Activated naive CD4-positive, alpha-beta T cell (primary cell): ENCODE measurements at places on chromosomes 2 and 18.

DNA sequence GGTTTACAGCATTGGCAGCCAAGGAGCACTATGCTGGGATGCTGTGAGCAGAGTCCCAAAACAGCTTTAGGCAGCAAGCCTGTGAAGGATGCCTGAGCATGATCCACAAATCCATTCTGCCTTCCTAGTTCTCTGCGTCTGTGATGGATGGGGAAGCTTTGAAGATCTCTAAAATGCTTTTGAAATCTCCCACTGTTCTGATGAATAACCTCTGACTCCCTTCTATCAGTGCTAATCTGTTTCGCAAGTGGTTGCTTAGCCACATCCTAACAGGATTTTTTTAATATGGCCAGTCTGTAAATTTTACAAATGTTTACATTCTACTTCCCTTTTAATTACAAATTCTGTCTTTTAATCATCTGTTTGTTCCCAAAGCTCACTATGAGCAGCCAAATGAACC is 319.2 kb downstream of the GULP1 start:
- no peak for DNase-seq

- DNase-seq: peak; percentile 86
These were observed 17.3 kb upstream of the ANXA4 start for GRCh38 chr2:69724540-69725159.

GRCh38 chr2:12119841-12120240 is 373.4 kb downstream of the LPIN1 start:
- DNase-seq: no peak

- no peak for DNase-seq
These were observed 583.4 kb downstream of the NRXN1 start for GRCh38 chr2:50448556-50448955.

DNA sequence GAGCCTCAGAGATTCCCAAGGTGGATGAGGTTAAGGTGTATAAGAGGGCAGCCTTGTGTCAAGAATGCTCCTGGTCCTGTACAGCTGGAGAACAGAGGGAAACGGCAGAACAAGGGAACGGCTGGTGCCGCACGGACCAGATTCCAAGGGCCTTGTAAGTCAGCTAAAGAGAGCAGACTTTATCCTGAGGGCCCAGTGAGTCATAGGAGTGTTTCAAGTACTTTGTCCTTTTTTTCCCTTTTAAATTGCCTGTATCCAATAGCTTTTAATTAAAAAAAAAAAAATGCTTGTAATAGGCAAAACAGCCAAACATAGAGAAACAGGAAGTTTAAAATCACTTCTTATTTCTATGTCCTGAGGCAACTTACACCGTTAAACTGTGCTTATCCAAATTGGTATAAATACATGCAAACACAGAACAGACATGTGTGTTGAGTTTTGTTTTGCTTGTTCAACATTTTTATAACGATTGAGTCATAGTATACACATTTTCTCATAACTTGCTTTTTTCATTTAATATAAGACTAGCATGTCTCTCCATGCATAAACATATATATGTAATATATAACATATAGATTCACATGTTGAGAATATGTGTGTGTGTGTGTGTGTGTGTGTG is 42.1 kb upstream of the EVA1A start:
- no peak for DNase-seq

- DNase-seq: no peak
These were observed 41.5 kb upstream of the PUM2 start for GRCh38 chr2:20391951-20392699.

- no peak for DNase-seq
These were observed 876.1 kb upstream of the FAM98A start for GRCh38 chr2:34475156-34475555.

GRCh38 chr2:7774481-7774880 is 857.3 kb downstream of the RNF144A start:
- no peak for DNase-seq

DNA sequence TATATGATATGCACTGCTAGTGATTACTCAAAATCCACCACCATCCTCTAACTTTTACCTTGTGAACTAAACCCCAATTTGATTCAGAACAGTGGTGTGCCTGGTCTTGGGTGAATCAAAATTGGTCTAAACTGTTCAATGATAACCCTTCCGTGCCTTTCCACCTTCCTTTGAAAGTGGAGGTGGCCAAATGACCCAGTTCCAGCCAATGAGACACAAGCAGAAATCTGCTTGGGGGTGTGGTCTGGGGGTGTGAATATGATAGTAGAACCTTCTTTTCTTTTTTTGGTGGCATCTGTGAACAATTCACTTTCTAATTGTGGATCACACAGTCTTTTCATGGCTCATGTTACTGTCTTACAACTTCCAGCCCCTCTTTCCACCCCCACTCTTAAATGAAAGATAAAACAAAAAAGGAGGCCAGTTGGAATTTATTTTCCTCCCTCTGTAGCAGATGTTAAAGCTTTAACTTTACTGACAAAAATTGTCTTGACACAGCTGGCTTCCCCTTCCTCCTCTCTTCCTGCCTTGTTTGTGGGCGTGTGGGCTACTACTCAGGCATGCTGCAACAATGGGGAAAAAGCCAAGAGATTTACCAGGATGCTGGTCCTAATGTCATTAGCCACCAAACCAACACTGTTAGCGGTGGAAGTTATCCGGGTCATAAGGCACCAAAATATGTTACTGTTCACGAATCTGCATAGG is 58.8 kb upstream of the ANKRD44 start:
- DNase-seq: no peak

DNA sequence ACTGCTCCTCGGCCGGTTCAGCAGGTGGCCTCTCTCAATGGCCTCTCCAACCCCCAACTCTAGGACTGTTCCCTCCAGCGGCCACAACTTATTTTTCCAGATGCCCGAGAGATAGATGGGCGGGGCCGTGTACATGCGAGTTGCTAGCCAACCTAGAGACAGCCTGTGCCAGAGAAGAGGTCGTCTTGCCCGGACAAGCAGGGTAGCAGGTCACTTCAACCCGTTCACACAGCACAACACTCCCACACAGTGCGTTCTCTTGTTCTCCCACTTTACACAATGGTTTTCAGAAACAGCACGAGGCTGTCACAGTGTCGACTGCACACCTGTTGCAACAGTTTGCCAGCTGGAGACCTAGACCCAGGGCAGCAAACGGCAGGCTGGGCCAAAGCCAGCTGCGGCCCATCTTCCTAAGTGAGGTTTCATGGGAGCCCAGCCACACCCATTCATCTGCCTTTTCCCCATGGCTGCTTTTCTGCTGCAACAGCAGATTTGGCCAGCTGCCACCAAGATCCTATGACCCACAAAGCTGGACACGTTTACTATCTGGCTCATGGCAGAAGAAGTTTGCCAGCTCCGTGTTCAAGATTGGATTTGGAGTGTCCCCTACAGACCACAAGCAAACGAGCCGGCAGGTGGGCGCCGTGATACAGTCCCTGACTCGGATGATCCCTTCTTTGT is 7.3 kb upstream of the PRLH start:
- no peak for DNase-seq

GRCh38 chr2:196990092-196990491 is 63.6 kb upstream of the PGAP1 start:
- no peak for DNase-seq

GRCh38 chr2:9574331-9574730 is 18.7 kb upstream of the ADAM17 start:
- no peak for DNase-seq

GRCh38 chr2:99618579-99619097 is 128.8 kb upstream of the REV1 start:
- DNase-seq: no peak

DNA sequence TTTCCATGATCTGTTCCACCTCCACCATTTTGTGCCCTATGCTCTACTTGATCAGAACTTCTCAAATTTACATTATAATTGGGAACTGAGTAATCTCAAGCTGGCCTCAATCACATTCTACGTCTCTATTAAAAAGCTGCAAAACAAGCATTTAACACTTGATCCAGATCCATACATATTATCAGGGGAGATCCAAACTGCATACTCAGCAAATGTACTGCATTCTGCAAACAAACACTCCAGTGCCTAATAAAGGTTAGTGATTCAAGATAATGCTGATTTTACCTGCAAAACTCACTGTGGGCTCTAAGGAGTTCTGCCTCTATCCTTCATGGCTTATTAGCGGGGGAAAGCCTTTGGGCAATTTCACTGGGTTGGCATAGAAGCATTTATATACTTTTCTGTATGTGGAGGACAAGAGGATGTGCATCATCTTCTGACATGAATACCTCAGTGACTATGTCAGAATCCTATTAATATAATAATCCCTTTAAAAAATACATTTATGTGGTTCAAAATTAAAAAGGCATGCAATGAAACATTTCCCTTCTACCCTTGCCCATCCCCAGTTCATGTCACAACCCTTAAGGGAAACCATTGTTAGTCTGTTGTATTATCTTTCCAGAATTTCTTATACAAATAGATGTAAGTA is 40.2 kb downstream of the GALNT14 start:
- DNase-seq: no peak

- no peak for DNase-seq
These were observed 142.6 kb downstream of the INHBB start for GRCh38 chr2:120488531-120488930.

- DNase-seq: no peak
These were observed 274.8 kb upstream of the TRIB2 start for GRCh38 chr2:12441750-12442475.

GRCh38 chr2:62410926-62411456 is 95.0 kb downstream of the TMEM17 start:
- no peak for DNase-seq

DNA sequence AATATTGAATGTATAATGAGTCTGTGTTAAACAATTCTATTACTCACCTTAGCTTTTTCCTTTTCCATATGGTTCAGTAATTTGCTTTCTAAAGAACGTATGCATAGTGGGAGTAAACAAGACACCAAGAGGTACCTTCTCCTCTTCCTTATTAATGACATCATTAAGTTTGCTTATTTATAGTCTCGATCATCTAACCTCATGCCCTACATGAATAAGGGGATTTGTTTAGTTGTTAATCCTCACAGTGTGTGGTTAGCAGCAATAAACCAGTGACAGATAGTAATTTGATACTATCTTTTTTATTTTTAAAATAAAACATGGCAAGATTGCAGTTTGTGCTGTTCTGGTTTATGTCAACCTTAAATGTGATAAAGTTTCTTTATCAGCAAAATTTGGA is 69.7 kb downstream of the COBLL1 start:
- no peak for DNase-seq

- no peak for DNase-seq
These were observed 17.7 kb upstream of the SP3 start for GRCh38 chr2:173982918-173983317.

DNA sequence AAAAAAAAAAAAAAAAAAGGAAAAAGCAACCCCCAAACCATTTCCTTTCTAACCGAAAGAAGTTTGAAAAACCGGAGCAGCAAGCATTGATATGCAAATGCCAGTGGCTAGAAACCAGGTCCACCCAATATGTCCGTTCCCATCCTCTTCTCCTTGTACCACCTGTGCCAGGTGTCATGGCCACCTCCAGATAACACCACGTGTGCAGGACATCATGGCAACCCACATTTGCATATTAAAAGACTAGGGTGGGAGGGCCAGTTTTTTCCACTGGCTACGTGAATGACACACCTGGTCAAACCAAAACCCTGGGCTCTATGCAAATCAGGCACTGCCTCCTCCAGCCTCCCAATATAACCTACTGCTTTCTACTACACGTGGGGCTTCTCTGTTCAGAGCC is 303.3 kb upstream of the GULP1 start:
- no peak for DNase-seq

DNA sequence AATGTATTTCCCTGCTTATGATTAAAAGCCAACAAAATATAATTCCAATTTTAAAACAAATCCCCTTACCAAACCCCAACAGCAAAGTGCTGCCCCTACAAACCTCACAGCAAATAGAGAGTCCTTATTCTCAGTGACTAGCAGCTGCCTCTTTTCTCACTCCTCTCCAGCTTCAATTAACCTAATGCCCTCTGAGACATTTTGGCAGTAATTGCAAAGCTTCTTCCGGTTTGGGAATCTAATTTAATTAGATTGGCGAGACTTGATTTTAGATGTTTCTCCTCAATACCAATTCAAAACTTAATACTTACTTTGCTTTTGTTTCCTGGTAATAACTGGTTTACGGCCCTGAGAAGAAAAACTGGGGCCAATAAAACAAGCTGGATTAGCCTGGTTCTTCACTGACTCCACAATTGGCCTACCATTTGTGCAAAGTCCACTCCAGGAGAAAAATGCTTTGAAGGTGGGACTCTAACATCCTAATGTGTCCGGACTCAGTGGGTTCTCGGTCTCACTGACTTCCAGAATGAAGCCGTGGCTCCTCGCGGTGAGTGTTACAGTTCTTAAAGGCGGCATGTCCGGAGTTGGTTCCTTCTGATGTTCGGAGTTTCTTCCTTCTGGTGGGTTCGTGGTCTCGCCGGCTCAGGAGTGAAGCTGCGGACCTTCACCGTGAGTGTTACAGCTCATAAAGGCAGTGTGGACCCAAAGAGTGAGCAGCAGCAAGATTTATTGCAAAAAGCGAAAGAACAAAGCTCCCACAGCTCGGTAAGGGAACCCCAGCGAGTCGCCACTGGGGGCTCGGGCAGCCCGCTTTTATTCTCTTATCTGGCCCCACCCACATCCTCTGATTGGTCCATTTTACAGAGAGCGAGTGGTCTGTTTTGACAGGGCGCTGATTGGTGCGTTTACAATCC is 52.8 kb downstream of the SLC35F5 start:
- no peak for DNase-seq
